ENCODE measurements at places on chromosomes 5 and 9.
A peak's percentile ranks its signal among the peaks of the same experiment; 100 is the strongest.

GRCh38 chr9:114266969-114267368, 55.9 kb upstream of the ORM1 start:
- no peak for DNase-seq

DNA sequence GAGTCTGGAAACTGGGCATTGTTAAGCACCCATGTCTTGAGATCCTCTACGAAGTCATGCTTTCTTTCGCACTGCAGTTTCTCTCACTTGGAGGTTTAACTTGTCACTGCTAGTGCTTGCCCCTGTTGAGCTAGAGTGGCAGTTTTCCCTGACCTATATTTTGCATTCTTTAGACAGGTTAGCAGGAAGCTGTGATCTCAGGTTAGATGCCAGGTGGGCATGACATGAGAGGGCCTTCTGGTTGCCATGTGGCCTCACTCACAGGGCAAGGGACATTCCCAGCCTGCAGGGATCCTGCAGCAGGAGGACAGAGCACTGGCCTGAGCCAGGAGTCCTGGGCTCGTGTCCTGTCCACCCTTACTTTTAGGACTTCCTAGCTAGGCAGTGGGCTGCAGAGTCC, 28.6 kb downstream of the SLC36A1 start:
- no peak for DNase-seq

- no peak for DNase-seq
These were observed 36.0 kb upstream of the PITX1 start for GRCh38 chr5:135069895-135070657.

DNA sequence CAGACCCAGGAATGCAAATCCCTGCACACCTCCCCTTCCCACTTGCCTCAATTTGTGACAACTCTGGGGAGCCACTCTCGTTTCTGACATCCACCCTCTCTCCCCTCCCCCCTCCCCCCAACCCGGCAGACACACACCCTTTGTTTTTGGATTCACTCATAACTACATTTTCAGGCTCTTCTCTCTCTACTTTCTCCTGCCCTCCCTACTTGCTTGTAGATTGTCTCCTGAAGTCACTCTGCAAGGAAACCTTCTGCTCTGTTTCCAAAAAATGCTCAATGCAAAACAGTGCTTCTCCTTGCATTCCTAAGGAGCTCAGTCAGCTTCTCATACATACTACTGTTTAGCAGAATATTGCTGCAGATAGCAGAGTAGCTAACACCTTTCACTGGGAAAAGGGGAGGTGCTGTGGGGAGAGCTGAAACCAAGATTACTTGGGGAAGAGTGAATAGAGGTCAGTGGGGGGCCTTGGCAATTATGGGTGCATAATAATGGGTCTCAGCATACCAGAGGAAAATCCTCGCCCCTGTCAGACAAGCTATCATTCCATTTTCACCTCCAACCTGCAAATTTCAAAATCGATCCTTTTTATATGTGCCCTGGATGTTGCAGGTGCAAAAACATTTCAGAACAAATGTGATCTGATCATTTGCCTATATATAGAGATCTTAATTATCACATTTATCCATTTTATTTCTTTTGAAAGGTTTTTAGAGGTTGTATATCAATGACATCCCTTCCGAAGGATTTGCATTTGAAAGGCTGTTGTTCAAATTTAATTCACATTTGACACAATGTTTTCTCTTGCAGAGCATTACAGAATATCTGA, 1860.7 kb upstream of the WWC1 start:
- DNase-seq: no peak

GRCh38 chr9:135759676-135760300, 57.8 kb downstream of the KCNT1 start:
- DNase-seq: no peak

- DNase-seq: no peak
These were observed 112.9 kb upstream of the ACTBL2 start for GRCh38 chr5:57595523-57595991.

DNA sequence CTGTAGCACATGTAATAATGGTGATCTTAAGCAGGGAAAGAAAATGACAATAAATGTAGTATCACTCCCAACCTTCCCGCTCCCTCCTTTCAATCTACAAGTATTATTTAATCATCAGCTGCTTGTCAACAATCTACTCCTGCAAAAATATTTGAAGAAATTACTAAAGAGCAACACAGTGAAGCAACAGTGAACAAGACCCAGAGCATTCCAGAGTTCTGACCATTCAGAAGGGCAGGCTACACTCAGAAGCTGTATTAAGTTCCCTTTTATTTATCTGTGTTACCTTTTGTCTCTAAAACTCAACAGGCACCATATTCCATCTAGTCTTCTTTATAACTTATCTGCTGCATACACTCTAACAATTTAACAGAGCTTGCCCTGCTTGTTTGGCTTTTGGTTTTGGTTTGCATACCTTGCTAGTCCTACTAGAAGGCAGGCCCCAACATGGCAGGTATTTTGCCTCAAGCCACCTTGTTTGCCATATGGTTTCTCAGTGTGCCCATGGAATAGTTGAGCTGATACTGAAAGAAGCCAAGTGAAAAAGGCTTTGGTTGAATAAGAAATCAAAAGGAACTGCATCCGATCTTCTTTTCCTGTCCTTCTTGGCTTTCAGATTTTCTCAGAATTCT, 253.9 kb downstream of the CEMIP2 start:
- DNase-seq: no peak

- DNase-seq: no peak
These were observed 249.9 kb downstream of the ARRDC3 start for GRCh38 chr5:91133183-91133582.

DNA sequence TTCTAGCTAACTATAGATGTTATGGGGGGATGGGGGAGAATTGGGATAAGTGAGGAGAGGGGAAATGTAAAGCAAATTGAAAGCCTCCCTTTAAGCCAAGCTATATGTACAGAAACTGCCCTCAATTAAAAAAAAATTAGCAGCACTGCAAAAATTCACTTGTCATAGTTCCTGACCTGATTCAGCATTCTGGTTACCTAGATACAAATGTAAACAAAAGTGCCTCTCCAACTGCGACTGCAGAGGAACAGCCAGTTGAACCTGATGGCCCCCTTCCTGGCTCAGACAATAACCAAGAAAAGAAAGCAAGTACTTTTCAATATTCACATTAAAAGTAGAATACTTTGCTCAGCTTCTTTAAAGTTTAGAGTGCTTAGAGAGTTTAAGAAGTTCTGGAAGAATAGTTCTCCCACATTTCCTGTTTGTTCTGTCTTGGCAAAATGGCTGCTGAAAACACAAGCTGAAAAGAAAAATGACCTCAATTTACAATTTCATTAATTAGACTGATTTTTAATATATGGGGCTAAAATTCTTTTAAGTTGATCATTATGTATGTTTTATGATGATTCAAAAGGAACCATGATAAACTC, 1.5 kb downstream of the FAM81B start:
- no peak for DNase-seq

GRCh38 chr5:52988335-52989024, 672 bp upstream of the ITGA2 start:
- no peak for DNase-seq

- DNase-seq: peak; percentile 17
These were observed 50.5 kb downstream of the COMMD10 start for GRCh38 chr5:116135344-116135743.

DNA sequence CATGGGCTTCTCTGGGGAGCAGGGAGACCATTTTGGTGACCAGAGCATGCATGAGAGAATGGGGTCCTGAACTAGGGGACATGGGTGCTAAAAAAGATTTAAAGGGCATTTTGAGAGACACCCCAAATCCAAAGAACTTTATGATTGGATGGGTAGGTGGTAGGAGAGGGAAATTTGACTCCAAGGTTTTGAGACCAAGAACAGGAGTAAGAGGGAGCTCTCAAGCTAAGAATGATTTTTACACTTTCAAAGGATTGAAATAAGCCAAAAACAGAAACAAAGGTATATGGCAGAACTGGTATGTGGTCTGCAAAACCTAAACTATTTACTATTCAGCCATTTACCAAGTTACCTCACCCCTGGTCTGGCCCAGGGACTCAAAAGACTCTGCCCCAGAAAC, 318.2 kb upstream of the CLINT1 start:
- no peak for DNase-seq

Data from CD4-positive, alpha-beta T cell treated with Interleukin-6 at 100 ng/mL for 8 hours (primary cell).